T47D (cell line): ENCODE measurements at places on chromosomes 4 and X.

DNA sequence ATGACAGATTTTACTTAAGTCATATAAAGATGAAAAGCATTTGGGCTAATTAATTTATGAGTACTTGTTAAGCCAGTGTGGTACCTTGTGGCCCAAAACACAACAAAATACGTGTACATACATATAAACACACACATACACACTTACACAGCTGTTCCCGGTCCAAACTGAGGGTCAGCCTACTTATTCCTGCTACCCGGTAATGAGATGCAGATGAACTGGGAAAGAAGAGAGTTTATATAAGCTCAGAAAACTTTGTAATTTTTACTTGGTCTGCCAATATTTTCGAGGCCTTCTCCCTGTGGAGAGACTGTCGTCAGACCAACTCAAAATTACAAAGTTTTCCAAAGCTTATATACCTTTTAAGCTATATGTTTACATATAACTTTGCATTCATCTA lies 25.8 kb upstream of the PBDC1 start:
- DNase-seq: no peak

DNA sequence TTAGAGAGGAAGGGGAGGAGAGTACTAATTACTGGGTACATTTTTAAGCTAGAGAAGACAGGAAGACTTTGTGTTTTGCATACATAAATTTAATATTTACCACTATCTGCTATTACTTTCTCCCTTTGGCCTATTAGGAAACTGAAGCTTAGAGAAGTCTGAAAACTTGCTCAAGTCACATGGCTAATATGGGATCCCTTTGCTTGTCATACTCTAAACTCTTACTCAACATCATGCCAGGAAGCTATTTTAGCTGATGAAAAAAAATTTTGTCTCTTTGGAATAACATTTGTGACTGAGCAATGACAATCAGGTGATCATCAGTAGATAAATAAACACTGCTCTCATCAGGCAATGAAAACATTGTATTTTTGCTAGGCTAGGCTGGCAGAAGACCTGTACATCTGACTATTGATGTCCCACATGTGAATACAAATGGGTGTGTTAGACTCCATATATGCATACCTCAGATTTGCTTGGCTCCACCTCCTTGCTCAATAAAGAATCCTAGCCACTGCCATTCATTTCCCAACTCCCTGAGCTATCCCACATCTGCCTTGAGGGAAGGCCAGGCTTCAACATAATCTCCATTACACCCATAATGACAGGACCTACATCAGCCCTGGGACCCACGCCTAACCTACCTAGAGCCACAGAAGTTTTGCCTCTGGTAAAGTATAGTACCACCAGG lies 17.0 kb upstream of the DCLK2 start:
- no peak for DNase-seq

GRCh38 chr4:56874923-56875322 lies 32.8 kb upstream of the REST start:
- DNase-seq: no peak

GRCh38 chr4:929096-929765 lies 2.9 kb downstream of the GAK start:
- no peak for DNase-seq

DNA sequence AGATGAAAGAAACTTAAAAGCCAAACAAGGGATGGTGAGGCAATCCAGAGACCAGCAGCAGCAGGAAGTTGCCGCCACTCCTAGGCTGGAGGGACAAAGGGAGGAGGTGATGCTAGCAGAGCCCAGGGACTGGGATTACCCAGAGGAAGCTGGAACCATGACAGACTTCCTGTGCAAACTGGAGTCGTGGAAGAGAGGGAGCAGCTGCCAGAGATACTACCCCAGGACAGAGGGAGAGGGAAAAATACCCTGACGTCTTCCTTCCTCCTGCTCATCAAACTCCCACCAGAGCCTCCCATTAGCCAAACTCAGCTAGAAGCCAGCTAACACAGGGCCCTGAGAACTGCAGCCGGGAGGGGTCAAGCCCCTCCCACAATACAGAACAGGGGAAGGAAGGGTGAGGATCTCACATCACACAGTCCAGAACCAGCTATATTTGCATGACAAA lies 101.2 kb upstream of the KLF3 start:
- no peak for DNase-seq

- peak; percentile 26 for DNase-seq
These were observed 116.5 kb upstream of the NAP1L5 start for GRCh38 chr4:88814043-88814617.

DNA sequence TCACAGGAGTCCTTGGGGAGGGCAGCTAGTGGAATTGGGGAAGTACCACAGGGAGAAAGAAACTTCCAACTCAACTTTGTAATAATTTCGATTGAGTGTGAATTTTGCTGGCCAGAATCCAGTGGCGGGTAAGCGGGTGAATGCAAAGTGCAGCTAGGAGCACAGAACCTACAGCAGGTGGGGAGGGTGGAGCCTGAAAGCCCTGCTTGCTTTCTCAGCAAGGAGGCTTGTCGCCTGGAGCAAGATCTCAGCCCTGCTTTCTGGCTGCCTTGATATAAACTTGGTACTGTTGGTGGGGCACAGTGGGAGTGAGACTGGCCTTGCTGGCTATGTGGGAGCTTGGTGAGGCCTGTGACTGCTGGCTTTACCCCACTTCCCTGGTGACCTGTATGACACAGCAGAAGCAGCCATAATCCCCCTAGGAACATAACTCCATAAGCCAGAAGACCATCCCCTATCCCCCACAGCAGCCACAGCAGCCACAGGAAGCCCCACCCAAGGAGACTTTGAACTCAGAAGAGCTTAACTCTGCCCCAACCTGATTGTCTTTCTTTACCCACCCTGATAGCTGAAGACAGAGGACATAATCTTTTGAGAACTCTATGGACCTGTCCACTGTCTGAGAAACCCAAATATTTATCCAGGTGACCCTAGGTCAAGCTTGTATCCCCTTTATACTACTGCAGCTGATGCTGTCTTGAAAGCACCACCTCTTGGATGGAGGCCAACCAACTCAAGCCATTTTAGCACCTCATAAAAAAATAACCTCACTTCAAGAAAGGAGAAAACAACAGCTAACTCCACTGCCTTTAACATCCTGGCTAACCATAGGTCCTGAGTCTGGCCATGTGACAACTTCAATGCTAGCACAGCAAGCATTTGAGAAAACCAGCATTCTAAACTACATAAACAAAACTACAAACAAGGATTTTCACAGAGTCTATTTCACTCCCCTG lies 87.2 kb upstream of the PDE5A start:
- no peak for DNase-seq
